Activated CD8-positive, alpha-beta T cell treated with anti-CD3 and anti-CD28 coated beads, Interleukin-2, amount 10 ng/mL, durations not matched to agents 7 days and 5 days (primary cell): ENCODE measurements at places on chromosomes 2 and 18.

GRCh38 chr2:83582589-83582988 lies 876.5 kb downstream of the SUCLG1 start:
- DNase-seq = no peak

- no peak for DNase-seq
Measured at GRCh38 chr2:218259099-218259961, 1.5 kb upstream of the GPBAR1 start.

DNA sequence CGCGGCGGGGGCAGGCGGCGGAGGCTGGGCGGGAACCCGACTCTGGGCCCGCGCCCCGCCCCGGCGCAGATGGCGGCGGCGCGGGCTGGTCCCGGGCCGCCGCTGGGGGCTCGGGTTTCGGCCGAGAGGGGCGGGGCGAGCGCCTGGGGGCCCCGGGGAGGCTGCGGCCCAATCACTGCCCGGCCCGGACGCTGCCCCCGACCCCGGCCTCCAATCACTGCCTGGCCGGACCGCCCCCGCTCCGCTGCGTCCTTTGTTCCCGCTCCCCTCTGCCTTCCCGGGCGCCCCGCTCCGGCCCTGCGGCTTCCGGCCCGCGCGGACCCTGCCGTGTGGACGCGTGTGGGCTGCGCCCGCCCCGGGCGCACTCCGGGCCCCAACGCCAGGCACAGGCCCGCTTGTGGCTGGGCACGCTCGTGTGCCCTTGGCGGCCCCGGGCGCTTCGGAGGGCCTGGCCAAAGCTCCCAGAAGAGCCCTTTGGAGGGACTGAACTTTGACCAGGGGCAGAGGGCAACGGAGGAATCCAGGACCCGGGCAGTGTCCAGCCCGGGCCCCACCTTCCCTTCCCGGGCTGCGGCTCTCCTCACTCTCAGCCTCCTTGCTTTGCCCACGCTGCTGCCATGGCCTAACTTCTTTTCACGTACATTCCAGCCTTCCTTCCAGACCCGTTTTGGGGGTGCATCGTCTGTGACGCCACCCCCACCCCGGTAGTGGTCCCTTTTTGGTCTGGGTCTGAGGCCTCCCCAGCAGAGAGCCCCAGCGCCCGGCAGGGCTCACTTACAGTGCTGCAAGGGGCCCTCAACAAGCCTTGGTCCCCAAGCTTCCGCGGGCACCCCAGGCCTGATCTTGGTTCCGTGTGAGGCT lies 27.1 kb upstream of the PTMA start:
- no peak for DNase-seq

- no peak for DNase-seq
Measured at GRCh38 chr2:63734510-63734909, 107.2 kb upstream of the UGP2 start.

DNA sequence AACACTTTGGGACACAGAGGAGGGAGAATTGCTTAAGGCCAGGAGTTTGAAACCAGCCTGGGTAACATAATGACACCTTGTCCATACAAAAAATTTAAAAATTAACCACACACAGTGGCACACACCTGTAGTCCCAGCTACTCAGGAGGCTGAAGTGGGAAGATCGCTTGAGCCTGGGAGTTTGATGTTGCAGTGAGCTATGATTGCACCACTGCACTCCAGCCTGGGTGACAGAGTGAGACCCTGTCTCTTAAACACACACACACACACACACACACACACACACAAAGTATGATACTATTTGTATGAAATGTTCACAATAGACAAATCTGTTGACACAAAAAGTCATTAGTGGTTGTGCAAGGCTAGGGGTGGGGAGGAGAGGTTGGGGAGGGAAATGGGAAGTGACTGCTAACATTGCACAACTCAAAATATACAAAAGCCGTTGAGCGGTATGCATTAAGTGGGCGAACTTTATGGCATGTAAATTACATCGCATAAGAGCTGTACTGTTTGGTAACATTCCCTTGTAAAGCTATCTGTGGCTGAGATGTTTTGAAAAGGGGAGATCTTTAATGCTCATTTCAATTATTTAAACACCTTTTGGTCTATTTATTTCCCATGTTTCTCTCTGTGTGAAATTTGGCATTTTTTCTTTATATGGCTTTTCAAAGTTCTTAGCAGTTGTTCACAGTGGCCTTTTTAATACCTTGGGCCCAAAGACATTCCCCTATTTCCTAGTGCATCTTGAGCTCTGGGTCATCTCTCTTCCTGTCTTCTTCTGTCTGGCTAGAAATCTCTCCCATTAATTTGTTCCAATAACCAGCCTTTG lies 58.9 kb upstream of the ZNF516 start:
- DNase-seq = no peak

GRCh38 chr18:10230072-10230471 lies 224.4 kb upstream of the APCDD1 start:
- no peak for DNase-seq

DNA sequence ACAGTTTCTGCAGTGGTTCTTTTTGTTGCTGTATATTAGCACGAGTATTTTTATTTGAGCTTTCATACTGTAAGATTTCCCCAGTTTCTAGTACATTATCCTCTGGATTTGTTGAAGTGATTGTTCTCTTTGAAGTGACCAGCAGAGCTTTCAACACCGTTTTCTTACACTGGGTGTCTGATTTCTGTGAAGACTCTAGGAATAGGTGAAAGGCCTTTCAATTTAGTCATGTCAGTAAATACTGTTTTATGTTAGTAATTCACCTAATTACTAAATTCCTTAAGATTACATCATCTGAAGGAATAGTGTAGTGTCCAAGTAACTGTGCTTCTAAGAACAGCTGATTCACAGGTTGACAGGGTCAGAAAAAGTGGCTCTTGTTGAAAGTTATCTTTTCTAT lies 2.3 kb downstream of the PPM1B start:
- no peak for DNase-seq

- no peak for DNase-seq
Measured at GRCh38 chr2:16663121-16663905, 2.3 kb downstream of the CYRIA start.

DNA sequence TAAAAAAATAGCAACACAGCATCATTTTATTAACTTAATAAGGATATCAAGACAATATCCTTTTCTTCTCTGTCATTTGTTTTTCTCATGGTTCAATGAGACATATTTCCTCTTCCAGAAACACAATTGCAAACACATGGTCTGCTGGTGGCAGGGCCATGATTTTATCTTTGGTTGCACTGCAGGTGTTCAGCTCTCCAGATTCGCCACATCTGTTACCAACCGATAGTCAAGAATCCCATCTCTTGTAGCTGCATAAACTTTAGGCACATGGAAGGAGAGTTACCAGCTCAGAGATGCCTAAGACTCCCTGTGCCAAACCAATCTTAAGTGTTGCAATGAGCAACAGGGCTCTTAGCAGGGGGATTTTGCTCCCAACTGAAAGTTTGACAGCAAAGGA lies 1303.2 kb upstream of the CELF4 start:
- no peak for DNase-seq

DNA sequence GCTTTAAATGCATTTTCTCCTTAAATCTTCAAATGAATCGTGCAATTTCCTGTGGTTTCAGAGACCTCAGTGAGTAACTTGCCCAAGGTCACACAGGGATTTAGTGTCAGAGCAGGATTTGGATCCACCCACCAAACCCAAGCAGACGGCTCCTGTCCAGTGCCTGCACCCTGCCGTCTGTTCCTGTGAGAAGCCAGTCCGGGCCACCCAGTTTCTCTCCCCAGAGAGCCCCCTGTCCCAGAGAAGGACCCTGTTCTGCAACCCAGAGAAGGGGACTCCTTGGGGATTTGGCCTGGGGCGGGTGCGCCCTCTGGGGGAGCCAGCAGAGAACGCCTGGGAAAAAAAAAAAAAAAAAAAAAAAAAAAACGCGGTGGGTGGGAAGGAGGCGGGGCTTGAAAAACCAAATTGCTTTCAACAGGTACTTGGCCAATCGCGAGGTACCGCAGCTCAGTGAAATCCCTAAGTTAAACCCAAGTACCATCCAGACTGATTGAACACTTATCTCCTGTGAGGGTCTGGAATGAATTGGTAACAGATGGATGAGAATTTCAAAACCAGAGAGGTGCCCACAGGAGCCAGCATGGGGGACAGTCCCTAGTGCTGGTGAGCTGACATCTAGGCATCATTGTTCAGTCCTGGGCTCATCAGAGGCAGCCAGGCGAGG lies 30.9 kb upstream of the REEP1 start:
- peak; percentile 49 for DNase-seq

DNA sequence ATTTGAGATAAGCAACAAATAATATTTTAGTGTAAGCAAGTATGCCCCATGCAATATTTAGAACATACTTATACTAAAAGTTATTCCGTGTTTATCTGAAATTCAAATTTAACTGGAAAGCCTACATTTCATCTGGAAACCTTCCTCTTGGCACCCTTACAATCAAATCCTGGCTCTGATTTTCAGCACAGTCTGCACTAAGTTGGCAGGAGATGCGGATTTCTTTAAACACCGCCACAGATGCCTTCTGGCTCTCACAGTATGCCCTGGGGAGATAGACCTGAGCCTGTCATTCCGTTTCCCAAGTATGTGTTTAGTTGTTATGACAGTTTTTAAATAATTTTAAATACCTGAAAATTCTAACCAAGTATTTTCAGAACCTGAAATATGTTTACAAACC lies 7.3 kb upstream of the MLPH start:
- no peak for DNase-seq

GRCh38 chr2:96470636-96471035 lies 34.5 kb downstream of the NEURL3 start:
- DNase-seq = peak; percentile 52

DNA sequence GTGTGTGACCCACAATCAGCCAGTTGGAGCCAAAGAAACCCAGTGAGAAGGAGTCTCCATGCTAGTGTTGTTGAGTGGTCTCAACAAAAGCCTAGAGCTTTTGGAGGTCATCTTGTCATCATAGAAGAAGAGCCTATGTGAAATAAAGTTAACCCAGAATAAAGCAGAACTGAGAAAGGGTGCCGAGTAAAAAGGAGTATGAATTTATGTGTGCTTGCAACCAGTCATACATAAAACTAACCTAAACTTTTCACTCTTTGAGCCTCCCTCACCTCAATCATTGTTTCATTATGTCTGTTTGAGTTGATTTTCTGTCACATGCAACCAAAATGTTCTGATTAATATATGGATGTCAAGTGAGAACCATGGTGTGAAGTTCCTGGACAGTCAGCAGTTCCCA lies 599.3 kb upstream of the ZEB2 start:
- DNase-seq = no peak

GRCh38 chr2:159891917-159892730 lies 94.1 kb upstream of the CD302 start:
- no peak for DNase-seq

DNA sequence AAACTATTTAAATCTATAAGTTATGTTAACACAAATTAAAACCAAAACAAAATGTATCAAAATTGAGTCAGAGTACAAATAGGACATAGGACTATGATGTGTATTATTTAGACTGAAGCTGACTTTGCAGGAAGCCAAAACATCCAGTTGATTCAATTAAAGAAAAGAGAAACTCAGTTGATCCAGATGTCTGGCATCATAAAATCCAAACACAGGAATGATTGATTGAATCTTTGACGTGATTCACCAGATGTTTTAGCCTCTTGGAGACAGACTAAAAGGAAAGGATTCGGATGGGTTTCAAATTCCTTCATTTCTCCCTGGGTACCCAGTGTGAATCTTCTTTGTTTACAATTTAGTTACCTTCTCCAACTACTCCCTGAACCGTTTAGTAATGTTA lies 272.9 kb downstream of the IRS1 start:
- no peak for DNase-seq

GRCh38 chr18:9619545-9619944 lies 5.2 kb upstream of the PPP4R1 start:
- no peak for DNase-seq

- DNase-seq = peak; percentile 63
Measured at GRCh38 chr18:3624935-3625741, 175.2 kb downstream of the TGIF1 start.

GRCh38 chr2:148614014-148614321 lies 30.6 kb upstream of the EPC2 start:
- no peak for DNase-seq

DNA sequence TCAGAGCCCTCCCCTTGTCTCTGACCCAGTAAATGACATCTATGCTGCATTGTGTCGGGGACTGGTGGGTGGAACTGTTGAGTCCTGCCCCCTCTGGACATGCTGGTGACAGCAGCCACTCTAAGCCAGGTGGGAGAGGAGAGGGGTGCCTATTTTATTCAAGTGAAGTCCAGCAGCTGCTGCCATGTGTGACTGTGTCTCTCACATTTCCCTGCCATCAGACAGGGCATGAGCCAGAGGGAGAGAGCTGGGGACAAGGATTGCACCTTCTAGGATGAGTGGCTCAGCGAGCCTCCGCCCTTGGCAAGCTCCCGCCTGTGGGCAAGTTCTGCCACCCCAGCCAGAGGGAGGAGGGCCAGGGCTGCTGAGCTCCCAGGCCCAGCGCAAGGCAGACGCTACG lies 13.7 kb downstream of the NGEF start:
- no peak for DNase-seq

DNA sequence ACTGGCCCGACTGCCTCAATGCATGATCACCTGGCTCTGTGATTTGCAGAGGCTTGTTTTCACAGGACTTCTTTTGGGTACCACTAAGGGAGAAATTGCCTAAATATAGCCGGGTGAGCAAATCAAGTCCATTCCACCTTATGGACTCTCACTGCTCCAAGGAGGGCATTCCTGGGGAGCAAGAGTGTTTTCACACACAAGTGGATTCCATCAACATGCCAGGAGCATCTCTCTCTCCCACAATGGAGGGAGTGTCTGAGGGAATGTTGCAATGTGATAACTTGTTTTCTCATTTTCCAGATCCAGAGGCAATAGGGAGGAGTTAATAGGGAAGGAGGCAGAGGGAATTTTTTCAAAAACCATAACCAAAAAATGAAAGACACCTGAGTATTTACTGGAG lies 250.7 kb downstream of the SATB2 start:
- DNase-seq = no peak

- no peak for DNase-seq
Measured at GRCh38 chr18:58738322-58738721, 67.1 kb downstream of the MALT1 start.

DNA sequence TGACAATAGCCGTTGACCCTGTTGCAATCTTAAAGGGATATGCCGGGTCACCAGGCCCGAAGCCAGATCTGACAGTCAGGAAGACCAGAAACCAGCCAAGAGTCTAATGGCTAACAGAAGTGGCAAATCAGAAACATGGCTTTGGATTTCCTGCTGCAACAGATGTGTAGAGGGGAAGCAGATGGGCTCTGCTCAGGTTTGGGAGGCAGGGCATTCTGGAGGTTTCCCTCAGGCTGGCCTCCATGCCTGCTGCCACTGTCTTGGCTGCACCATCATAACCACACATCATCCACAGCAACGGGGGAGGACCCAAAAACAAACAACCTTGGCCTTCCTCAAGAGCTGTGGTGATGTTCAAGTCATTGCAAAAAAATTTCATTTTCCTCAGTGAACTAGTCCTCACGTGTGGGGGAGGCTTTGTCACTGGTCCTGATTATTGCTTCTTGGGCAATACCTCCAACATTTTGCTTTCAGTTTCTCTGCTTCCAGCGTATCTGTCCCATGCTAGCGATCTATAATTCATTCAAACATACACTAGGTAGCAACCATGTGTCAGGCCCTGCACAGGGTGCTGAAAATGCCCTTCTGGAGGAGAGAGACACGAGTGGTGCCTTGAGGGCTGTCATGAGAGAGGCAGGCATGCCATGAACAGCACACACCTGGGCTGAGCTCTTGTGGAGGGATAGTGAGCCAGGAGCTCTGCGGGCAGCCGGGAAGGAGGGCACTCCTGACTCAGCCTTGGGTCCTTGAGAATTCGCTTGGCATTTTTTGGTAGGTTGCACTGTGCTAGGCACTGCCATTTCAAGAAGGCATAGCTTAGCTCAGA lies 48.2 kb upstream of the LGALSL start:
- DNase-seq = peak; percentile 5
